ENCODE measurements at places on chromosomes 11 and 22.

DNA sequence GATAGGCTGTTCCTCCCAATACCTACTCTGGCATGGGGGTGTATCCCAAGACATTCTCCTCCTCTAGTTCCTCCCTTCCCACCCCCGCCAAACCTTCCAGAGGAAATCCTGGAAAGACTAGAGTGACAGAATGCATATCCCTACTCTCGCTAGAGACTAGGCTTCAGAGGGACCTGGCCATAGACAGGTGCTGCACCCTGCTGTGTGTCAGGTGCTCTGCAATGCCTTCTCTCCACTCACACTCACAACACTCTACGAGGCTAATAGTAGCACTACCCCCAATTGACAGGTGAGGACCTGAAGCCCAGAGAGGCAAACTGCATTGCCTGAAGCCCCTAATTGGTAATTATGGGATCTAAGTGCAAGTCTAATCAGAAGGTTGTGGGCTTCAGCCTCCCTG, 46.2 kb upstream of the LMO1 start:
- DNase-seq, result no peak

DNA sequence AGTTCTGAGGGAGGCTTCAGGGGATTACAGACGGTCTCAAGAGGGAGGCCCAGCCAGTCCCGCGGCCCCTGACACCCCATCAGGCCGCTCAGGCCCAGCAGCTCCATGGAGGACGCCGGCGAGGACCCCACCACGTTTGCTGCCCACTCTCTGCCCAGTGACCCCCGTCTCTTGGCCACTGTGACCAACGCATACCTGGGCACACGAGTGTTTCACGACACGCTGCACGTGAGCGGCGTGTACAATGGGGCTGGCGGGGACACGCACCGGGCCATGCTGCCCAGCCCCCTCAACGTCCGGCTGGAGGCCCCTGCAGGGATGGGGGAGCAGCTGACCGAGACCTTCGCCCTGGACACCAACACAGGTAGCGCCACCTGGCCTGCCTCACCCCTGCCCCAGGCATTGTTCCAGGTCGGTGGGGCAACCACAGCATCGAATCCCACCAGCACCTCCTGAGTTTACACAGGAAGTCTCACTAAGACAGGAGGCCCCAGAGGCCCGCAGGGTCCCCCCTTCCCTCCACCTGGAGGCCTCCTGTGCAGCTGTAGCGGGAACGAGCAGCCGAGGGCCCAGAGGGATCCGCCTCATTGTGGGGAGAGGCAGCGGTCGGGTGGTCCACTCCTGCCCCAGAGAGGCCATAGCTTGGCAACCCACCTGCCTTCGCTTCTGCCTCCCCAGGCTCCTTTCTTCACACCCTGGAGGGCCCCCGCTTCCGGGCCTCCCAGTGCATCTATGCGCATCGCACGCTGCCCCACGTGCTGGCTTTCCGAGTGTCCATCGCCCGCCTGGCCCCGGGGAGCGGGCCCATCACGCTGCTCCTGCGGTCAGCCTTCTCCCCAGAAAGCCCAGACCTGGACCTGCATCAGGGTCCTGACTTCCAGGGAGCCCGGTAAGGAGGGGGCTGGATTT, 1.0 kb downstream of the PGGHG start:
- no peak for DNase-seq

DNA sequence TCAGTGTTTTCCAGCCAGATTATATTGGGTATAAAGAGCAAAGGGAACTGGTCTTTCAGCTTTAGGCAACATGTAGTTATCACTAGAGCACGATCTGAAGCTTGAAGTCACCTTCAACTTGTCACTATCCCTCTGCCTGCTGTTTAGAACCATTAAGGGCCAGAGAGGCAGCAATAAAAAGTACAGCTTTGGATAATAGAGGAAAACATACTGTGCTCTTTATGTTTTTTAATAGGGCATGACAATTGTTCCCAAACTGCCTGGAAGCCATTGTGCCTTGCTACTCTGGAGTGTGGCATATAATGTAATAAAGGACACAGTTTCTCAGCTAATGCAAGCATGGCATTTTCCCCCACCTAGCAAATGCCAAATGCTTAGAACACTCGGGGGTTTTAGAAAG, 1912.0 kb upstream of the RAG2 start:
- DNase-seq, result no peak

DNA sequence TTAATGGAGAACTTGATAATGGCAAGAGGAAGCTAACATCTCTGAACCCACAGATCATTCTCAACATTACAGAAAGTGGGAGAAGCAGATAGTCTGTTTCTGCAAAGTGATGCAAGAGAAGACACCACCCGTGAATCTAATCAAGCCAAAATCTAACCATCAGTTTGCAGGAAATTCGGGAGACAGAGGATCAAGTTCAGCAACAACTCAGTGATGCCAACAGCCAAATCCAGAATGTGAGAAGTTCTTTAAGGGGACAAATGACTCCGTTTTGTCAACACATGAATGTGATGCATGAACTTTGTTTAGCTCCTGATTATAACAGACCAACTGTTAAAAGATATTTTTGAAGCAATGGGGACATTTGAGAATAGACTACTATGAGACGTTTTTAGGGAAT, 95.2 kb upstream of the LDLRAD3 start:
- DNase-seq, result no peak
